ENCODE measurements at places on chromosomes 2 and 18.
A peak's percentile ranks its signal among the peaks of the same experiment; 100 is the strongest.

- no peak for DNase-seq
Measured at GRCh38 chr2:160694221-160694620, 200.6 kb upstream of the RBMS1 start.

DNA sequence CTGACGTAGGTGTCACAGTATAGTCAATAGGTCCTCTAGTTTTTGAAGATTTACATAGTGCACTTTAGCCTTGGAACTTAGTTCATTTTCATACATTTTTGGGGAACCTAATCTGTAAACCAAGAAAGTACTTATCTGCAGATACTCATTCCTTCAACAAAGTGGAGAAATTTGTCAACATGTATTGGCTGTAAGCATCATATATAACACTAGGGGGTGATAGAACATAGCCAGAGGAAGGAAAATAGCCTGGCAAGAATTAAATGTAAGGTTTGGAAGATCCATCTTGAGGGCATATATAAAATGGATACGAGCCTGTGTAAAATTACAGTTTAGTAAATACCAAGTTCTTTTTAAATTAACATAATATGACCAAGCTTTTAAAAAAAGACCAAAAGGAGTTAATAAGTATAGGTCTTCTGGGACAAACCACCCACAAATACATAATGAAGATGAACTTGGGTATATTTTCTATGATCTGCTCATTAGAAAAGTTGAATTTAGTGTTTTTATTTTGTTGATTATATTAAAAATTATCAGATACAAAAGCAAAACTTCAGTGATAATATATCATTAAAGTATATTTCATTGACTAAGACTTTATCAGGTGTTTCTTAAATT lies 18.2 kb downstream of the RPL37A start:
- DNase-seq = no peak

GRCh38 chr2:226716126-226716525 lies 83.5 kb downstream of the IRS1 start:
- no peak for DNase-seq

- DNase-seq = no peak
Measured at GRCh38 chr2:16464641-16465040, 201.0 kb downstream of the CYRIA start.

DNA sequence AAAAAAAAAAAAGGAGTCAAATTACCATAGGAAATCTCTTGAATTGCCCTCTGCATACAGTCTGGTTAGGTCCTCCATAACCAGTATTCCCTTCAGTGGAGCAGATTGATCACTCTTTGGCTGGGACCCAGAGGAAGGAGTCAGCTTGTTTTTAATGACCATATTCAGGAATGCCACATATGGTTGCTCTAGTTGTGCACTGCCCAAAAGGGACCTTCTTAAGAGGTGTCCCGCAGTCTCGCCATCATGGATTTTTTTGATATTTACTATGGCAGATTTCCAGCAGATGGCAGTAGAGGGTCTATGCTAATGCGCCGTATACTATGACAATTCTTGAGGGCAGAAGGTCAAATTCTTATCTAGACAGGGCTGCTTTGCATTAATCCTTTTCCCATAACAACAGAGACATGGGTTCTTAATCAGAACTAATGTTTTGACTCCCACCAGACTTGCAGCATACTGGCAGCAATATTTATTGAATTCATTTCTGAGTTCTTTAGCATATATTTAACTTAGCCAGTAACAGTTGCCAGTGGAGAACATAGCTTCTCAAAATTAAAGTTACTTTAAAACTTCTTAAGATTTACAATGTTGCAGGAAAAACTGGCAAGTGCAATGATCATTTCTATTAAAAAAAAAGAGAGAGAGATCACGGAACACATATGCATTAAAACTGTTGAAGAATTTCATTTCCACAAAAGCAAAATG lies 31.8 kb upstream of the INPP4A start:
- peak; percentile 48 for DNase-seq

DNA sequence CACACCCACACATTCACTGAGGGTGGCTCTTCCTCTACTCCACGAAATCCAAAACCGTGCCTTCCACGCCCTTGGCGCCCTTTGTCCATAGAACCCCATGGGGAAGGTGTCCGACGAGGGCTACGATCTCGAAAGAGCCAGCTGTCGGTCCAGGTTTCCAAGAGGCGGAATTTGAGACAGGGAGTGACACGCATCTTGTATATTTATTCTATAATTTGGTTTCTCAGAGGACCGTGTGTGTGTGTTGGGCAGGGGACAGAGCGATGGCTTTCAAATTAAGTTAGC lies 726 bp downstream of the C2orf69 start:
- no peak for DNase-seq

GRCh38 chr2:64842030-64842429 lies 147.2 kb upstream of the SLC1A4 start:
- DNase-seq = no peak

- DNase-seq = peak; percentile 55
Measured at GRCh38 chr2:96116879-96117533, 635 bp upstream of the ADRA2B start.

- DNase-seq = no peak
Measured at GRCh38 chr2:129864719-129865118, 114.7 kb upstream of the RAB6C start.

- no peak for DNase-seq
Measured at GRCh38 chr2:152189622-152190495, 14.3 kb upstream of the STAM2 start.

GRCh38 chr2:204177977-204178522 lies 241.5 kb downstream of the ICOS start:
- DNase-seq = peak; percentile 45

DNA sequence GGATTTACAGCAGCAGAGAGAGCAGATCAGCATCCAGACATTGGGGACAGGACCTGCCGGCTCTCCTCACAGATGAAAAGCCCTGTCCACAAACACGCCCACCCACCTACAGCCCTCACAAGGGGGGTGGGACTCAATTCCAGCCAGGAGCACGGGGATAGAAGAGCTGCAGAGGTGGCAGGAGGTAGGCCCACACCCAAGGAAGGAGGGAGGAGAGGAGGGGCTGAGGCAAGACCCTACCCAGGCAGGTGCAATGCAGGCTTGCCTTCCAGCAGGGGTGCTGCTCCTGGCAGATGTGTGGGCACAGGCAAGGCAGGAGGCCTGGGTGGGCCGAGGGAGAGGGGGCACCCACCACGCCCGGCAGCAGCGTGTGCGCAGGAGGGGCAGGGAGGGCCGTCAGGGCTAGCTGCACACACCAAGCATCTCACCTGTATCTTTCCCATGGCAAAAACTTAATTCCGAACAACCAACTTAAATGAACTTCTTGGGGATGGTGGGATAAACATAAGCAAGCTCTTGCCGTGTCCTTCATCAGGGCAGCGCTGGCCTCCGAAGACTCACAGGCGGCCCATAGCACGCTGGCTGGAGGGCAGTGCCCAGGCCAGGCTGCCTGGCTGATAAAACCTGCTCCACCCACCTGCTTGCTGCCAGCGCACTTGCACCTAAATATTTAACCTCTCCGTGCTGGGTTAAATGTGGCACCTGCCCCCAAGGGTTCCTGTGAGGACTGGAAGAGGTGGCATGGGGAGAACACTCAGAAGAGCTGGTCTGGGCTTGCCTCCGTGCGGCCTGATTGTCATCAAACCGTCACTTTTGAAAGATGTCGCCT lies 219.5 kb downstream of the HDAC4 start:
- no peak for DNase-seq

- no peak for DNase-seq
Measured at GRCh38 chr18:48896875-48897511, 53.8 kb downstream of the SMAD7 start.

GRCh38 chr2:120626566-120626965 lies 109.1 kb upstream of the GLI2 start:
- no peak for DNase-seq

DNA sequence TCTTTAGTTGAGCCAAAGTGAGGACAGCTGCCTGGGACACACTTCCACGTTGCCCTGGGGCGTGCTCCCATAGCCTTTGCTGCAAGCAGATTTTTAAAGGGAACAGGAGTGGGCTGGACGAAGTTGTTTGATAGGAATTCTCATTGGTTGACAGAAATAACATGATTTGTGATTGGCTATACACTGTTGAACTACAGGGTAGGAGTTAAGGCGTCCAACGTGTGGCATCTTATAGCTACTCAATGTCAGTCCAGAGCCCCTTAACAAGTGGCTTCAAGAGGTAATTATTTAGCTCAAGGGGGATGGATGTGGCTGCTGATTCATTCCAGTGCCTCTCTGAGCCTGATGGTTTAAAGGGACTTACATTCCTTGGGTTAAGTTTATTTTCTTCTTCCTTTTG lies 65.5 kb downstream of the ACAA2 start:
- DNase-seq = no peak

DNA sequence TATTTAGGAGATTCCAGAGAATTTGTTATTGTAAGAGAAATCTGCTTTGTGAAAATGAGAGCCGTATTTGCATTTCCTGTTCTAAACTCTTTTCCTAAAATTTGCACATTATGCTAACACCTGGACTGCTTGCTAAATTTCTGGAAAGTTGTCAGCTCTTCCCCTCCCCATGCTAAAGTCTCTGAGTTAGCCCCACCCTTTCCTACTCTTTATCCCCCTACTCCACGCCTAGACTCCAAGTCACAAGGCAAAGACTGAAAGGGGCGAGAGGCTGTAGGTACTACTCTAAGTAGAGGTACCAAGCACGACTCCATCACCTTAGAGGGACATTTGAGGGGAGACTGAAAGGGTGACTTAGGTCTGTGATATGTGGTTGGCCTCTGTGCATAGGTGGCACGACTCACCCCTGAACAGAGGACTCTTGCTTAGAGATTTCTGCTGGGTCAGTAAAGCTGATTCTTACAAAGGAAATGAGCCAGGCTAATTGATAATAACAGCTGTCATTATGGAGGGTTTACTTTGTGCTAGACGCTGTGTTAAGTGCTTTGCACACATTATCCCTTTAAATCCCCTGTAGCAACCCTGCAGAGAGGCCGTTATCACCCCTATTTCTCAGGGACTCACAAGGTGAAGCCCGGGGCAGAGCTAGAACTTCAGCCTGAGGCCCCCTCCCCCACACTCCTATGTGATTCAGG lies 373.5 kb downstream of the EN1 start:
- no peak for DNase-seq

Measured in T-helper 17 cell (primary cell).